ENCODE measurements at places on chromosomes 3 and 15.

GRCh38 chr15:88938802-88939485 is 25.8 kb upstream of the MFGE8 start:
- DNase-seq, result no peak

DNA sequence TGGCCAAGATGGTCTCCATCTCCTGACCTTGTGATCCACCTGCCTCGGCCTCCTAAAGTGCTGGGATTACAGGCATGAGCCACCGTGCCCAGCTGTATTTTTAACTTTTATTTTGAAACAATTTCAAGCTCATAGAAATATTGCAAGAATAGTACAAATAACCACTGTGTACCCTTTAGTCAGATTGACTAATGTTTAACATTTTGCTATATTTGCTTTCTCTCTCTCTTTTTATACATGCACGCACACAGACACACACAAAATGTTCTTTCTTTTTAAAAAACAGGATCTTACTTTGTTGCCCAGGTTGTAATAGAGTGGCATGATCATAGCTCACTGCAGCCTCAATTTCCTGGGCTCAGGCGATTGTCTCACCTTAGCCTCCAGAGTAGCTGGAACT is 25.5 kb upstream of the DPPA4 start:
- no peak for DNase-seq

DNA sequence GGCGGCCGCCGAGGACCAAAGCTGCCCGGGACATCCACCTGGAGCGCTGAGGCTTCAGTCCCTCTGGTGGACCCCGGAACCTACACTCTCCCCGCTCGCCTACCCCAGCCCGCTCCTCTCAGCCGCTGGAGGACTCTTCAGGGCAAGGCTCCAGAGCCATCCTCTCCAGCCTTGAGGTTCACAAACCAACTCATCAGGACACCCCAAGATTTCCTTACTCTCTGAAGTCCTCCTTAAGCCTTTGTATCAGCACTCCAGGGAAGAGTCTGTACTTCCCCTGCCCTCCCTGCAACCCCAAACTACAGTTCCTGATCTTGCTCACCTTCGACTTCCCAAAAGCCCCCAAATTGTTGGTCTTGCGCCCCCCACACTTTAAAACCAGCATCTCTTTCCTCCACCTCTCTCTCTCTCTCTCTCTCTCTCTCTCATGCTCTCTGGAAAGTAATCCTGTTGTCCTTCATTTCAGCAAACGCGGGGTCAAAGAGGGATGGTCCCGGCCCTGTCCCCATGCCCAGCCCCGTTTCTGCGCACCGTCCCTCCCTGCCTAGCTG is 438 bp downstream of the THBS1 start:
- DNase-seq, result no peak

GRCh38 chr3:111582120-111582474 is 13.0 kb downstream of the ZBED2 start:
- no peak for DNase-seq

- DNase-seq, result no peak
Measured at GRCh38 chr3:121330118-121330517, 215.7 kb downstream of the POLQ start.

DNA sequence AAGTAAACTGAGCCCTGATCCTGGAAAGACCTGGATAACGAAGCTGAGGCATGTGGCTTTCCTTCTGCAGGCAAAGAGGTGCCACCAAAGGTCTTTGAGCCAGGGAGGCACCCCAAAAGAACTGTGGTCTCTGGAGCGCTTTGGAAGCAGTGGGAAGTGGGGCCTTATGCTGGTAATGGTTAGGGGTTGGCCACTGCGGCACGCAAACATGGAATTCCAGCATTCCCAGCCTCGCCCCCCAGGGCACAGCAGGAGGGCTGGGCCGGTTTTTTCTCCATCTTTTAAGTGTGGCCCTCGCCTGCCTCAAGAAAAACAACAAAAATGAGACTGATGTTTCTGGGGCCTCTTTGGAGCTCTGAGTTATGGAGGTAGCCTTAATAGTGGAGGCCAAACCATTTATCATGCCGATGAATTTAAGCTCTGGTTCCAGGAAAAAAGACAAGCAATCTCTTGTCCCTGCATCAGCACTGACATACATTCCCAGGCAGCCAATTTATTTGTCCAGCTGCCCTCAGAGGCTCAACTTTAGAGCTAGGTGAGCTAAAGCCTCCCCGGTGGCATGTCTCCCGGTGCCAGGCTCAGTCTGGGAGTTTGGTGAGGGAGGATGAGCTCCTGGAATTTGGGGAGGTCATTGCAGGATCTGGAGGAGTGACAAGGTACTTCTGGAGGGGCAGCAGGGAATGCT is 109.0 kb downstream of the TLE3 start:
- DNase-seq, result no peak

GRCh38 chr3:151611419-151611818 is 122.3 kb upstream of the AADACL2 start:
- DNase-seq, result no peak

DNA sequence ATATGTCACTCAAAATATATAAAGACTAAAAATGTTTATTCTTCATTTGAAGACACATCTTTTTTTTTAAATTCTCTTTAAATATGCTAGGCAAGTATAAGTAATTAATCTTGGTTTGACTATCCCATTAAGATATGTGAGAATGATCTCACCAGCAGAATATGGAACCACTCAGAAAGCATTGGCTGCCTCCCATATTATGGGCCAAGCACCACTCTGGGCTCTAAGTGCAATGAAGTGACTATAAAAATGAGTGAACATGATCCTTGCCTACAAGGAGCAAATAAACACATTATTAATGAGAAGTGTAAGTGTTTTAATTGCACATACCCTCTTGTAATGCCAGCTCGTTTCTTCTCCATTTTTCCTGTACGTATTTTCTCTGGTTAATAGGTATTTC is 328.5 kb downstream of the NAALADL2 start:
- DNase-seq, result no peak

GRCh38 chr3:65951836-65952505 is 86.7 kb downstream of the MAGI1 start:
- no peak for DNase-seq

All from activated CD8-positive, alpha-beta memory T cell treated with anti-CD3 and anti-CD28 coated beads for 1 hour (primary cell).